ENCODE measurements at places on chromosomes 7 and 10.

GRCh38 chr7:48938539-48939295 is 14.4 kb downstream of the CDC14C start:
- H3K4me1 ChIP-seq = no peaks in the 10 kb centered on the region
- no peaks in the 10 kb centered on the region for H3K36me3 ChIP-seq
- no peak overlapping the region for H3K27ac ChIP-seq
- no peaks in the 10 kb centered on the region for H3K27me3 ChIP-seq
- no peak for DNase-seq

GRCh38 chr7:44180631-44181030 is 8.6 kb downstream of the GCK start:
- H3K4me1 ChIP-seq = no peaks in the 10 kb centered on the region
- peaks cover 23% of the 10 kb centered on the region for H3K27me3 ChIP-seq
- H3K36me3 ChIP-seq = peaks cover 6% of the 10 kb centered on the region
- no peak for DNase-seq
- H3K27ac ChIP-seq = no peak overlapping the region

GRCh38 chr7:16264036-16264819 is 157.1 kb downstream of the CRPPA start:
- DNase-seq = no peak
- H3K36me3 ChIP-seq = no peaks in the 10 kb centered on the region
- no peaks in the 10 kb centered on the region for H3K27me3 ChIP-seq
- no peak overlapping the region for H3K27ac ChIP-seq
- no peak overlapping the region for H3K4me3 ChIP-seq

- no peak overlapping the region for H3K27ac ChIP-seq
- H3K27me3 ChIP-seq = no peaks in the 10 kb centered on the region
- H3K4me1 ChIP-seq = peaks cover 17% of the 10 kb centered on the region
- H3K36me3 ChIP-seq = peaks cover 11% of the 10 kb centered on the region
- H3K4me3 ChIP-seq = no peak overlapping the region
- no peak for DNase-seq
Observed at GRCh38 chr10:29637537-29637936, 2.8 kb upstream of the SVIL start.

- H3K27ac ChIP-seq = peak within 1 kb of the TSS; percentile 69
- H3K36me3 ChIP-seq = peaks cover 31% of the 10 kb centered on the region
- H3K4me1 ChIP-seq = peaks cover 25% of the 10 kb centered on the region
- H3K4me3 ChIP-seq = no peak within 1 kb of the TSS
- DNase-seq = peak; percentile 91
Observed at GRCh38 chr10:97572214-97572989, at the start of gene ANKRD2. ANKRD2 (plus strand) TSS chr10:97572779; CDS start chr10:97572789, 10 bp downstream.

DNA sequence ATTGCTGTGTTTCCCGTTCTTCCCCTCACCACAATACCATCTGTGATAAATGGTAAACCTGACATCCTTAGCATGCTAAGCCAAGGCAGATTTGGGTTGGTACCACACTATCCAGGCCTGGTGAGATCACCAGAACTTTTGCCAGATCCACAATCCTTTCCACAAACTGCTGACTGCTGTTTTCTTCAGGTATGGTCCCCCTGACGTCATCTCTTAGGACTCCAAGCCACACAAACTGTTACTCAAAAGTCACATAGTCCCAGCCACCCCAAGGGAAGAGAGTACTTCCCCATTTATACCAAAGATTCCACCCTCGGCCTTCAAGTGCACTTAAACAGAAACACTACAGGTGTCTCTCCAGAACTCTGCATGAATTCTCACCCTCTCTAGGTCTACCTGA is 34.8 kb downstream of the SLC25A13 start:
- no peaks in the 10 kb centered on the region for H3K27me3 ChIP-seq
- DNase-seq = no peak
- H3K27ac ChIP-seq = no peak overlapping the region

- no peak overlapping the region for H3K27ac ChIP-seq
- H3K36me3 ChIP-seq = no peaks in the 10 kb centered on the region
- H3K4me3 ChIP-seq = no peak overlapping the region
- no peak for DNase-seq
- peaks cover 25% of the 10 kb centered on the region for H3K4me1 ChIP-seq
Observed at GRCh38 chr7:131112431-131112830, 215.2 kb upstream of the MKLN1 start.

GRCh38 chr10:30816159-30816819 is 186.7 kb upstream of the LYZL2 start:
- H3K27ac ChIP-seq = peak overlapping the region; percentile 64
- H3K4me1 ChIP-seq = peaks cover 20% of the 10 kb centered on the region
- no peaks in the 10 kb centered on the region for H3K27me3 ChIP-seq
- DNase-seq = peak; percentile 54
- H3K36me3 ChIP-seq = no peaks in the 10 kb centered on the region

DNA sequence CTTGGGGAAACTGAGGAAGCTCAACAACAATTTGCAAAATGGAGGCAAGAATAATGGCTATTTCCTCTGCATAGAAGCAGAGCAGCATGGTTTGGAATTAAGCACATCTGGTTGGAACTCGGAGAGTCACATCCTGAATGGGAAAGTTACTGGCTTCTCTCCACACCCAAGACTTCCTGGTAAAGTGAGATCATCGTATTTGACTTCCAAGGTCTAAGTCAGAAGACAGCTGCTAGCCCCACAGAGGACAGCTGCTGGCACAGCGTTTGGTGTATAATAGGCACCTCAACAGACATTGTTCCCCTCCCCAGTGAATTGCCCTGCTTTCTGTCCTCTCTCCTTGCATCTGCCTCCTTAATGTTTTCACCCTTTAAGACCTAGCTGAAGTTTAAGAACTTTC is 37.0 kb upstream of the NRF1 start:
- no peaks in the 10 kb centered on the region for H3K36me3 ChIP-seq
- no peaks in the 10 kb centered on the region for H3K27me3 ChIP-seq
- H3K27ac ChIP-seq = no peak overlapping the region
- DNase-seq = no peak

DNA sequence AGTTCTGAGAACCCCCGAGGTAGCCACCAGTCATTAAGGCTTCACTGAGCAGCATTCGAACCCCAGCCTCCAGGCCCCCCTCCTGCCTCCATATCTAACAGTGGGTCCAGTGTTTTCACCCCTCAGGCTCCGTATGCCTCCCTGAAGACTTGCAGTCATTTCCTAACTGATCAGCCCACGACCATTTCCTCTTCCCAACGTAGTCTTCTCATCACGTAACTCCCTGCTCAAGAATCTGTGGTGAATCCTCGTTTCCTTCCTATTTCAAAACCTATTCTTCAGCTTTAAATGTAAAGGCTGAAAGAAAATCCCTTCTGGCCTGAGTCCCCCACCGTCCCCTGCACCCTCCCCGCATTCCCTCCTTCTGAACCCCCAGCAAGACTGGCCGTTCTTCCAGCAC is 21.1 kb downstream of the FRMD4A start:
- H3K27me3 ChIP-seq = peaks cover 1% of the 10 kb centered on the region
- H3K4me3 ChIP-seq = no peak overlapping the region
- H3K36me3 ChIP-seq = no peaks in the 10 kb centered on the region
- no peak overlapping the region for H3K27ac ChIP-seq

- no peak overlapping the region for H3K4me3 ChIP-seq
- H3K27me3 ChIP-seq = no peaks in the 10 kb centered on the region
- no peak overlapping the region for H3K27ac ChIP-seq
- no peaks in the 10 kb centered on the region for H3K4me1 ChIP-seq
- peak; percentile 79 for DNase-seq
Observed at GRCh38 chr7:92608380-92609322, 18.5 kb upstream of the FAM133B start.

- peaks cover 42% of the 10 kb centered on the region for H3K4me1 ChIP-seq
- peaks cover 100% of the 10 kb centered on the region for H3K27me3 ChIP-seq
- no peak for DNase-seq
- no peak overlapping the region for H3K27ac ChIP-seq
- peak overlapping the region; percentile 34 for H3K4me3 ChIP-seq
Observed at GRCh38 chr7:20786049-20786412, 655 bp downstream of the SP8 start.

- peaks cover 28% of the 10 kb centered on the region for H3K36me3 ChIP-seq
- peaks cover 42% of the 10 kb centered on the region for H3K4me1 ChIP-seq
- peak; percentile 70 for DNase-seq
Observed at GRCh38 chr7:6637544-6638229, 569 bp downstream of the ZNF316 start.

GRCh38 chr10:67852761-67853160 is 14.8 kb upstream of the DNAJC12 start:
- H3K4me1 ChIP-seq = peaks cover 9% of the 10 kb centered on the region
- no peaks in the 10 kb centered on the region for H3K36me3 ChIP-seq
- H3K4me3 ChIP-seq = no peak overlapping the region

DNA sequence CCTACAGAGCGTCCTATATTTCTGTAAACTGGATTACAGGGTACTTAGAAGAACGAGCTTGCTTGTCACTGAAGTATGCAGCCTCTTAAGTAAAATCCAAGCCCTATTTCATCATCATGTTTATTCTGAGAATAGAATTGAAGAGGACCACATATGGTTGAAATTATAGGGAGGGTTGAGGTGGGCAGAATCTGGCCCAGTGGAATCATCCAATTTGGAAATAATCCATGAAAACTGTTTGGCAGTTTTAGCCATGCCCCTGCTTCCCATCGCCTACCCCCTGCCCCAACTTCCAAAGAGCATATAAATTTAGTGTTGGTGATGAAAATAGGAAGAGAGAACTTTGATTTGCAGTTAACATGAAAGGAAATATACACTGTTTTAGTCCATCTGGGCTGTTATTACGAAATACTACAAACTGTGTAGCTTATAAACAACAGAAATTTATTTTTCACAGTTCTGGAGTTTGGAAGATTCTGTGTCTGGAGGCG is 150.4 kb downstream of the PRKG1 start:
- no peaks in the 10 kb centered on the region for H3K27me3 ChIP-seq
- H3K4me1 ChIP-seq = peaks cover 8% of the 10 kb centered on the region
- DNase-seq = no peak
- H3K4me3 ChIP-seq = no peak overlapping the region
- H3K27ac ChIP-seq = peak overlapping the region; percentile 39

DNA sequence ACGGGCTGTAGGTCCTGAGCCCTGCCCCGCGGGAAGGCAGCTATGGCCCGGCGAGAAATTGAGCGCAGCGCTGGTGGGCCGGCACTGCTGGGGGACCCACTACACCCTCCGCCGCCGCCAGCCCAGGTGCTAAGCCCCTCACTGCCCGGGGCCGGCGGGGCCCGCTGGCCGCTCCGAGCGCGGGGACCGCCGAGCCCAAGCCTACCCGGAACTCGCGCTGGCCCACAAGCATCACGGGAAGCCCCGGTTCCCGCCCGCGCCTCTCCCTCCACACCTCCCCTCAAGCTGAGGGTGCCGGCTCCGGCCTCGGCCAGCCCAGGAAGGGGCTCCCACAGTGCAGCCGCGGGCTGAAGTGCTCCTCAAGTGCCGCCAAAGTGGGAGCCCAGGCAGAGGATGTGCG is 5.5 kb upstream of the CACUL1 start:
- DNase-seq = no peak
- no peaks in the 10 kb centered on the region for H3K36me3 ChIP-seq
- H3K4me1 ChIP-seq = peaks cover 8% of the 10 kb centered on the region

DNA sequence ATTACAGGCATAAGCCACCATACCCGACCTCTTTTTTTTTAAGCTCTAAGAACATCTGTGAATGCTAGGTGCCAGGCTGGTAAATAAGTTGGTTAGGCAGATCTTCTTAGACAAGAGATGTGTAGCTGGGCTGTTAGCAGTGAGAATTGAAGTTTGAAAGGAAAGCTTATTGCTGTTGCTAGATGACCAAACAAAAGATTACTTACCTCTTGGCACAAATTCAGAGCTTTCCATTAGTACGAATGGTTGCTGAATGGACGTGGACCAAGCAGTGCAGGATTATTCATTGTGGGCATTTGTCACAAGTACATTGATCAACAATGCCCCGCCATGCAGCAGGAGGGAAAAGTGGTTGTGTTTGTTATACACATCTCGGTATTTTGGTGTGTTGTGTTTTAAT is 131.2 kb downstream of the GFRA1 start:
- peaks cover 4% of the 10 kb centered on the region for H3K4me1 ChIP-seq
- no peak overlapping the region for H3K4me3 ChIP-seq
- H3K36me3 ChIP-seq = no peaks in the 10 kb centered on the region
- H3K27ac ChIP-seq = no peak overlapping the region

- DNase-seq = no peak
- no peak overlapping the region for H3K4me3 ChIP-seq
- no peaks in the 10 kb centered on the region for H3K4me1 ChIP-seq
- no peaks in the 10 kb centered on the region for H3K36me3 ChIP-seq
- H3K27me3 ChIP-seq = no peaks in the 10 kb centered on the region
Observed at GRCh38 chr10:29132551-29133111, 156.2 kb upstream of the LYZL1 start.

- H3K27ac ChIP-seq = no peak overlapping the region
- no peaks in the 10 kb centered on the region for H3K27me3 ChIP-seq
- no peak for DNase-seq
- H3K4me1 ChIP-seq = peaks cover 21% of the 10 kb centered on the region
- H3K36me3 ChIP-seq = peaks cover 17% of the 10 kb centered on the region
Observed at GRCh38 chr7:141649137-141649864, 52.7 kb downstream of the DENND11 start.

DNA sequence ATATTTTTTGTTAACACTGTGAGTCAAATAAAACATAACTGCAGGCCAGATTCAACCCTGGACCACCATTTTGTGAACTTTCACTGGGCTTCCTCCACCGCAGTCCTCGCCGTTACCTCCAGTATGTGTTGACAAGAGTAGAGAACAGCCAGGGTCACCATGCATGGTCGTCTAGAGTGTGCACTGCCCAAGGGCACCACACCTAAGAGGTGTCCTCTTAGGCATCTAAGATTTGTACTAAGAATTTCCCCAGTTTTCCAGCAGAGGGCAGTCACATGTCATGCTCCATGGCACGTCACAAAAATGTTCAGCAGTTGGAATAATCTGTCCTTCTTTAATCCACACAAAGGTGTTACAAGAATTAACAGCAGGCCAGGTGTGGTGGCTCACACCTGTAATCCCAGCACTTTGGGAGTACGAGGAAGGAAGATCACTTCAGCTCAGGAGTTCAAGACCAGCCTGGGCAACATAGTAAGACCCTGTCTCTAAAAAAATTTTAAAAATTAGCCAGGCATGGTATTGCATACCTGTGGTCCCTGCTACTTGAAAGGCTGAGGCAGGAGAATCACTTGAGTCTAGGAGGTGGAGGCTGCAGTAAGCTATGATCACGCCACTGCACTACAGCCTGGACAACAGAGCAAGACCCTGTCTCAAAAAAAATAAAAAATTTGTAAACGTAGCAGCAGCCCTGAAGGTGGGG is 71.2 kb upstream of the FOXK1 start:
- peak; percentile 86 for DNase-seq
- H3K4me3 ChIP-seq = no peak overlapping the region
- H3K4me1 ChIP-seq = peaks cover 18% of the 10 kb centered on the region
- H3K36me3 ChIP-seq = no peaks in the 10 kb centered on the region
